ENCODE measurements at places on chromosomes 4 and X. TPM values are rescaled to one million over a fixed set of nuclear protein-coding genes. Genes with fewer than 3 reads are reported as not detected.

Gene FHL1
- 49.2 TPM for total RNA-seq

Gene RS1
- not detected for total RNA-seq

Gene C4orf36
- total RNA-seq, result 0.57 TPM

Gene PTPN13
- 0.33 TPM for total RNA-seq

Gene SPANXA2
- not detected for total RNA-seq

Gene HSFX4
- not detected for total RNA-seq

Gene N4BP2
- 9.7 TPM for total RNA-seq

Gene AP1S2
- 80.4 TPM for total RNA-seq

Gene G3BP2
- total RNA-seq, result 220 TPM

Gene GLRB
- total RNA-seq, result 4.2 TPM

Gene PITX2
- total RNA-seq, result 0.33 TPM

Gene RBMXL3
- total RNA-seq, result not detected

Gene SRPX2
- 39.4 TPM for total RNA-seq

Gene FRG2
- not detected for total RNA-seq

Gene GAGE12H
- not detected for total RNA-seq

Gene GPC3
- not detected for total RNA-seq

Gene KDR
- total RNA-seq, result 524 TPM

Gene UCP1
- total RNA-seq, result not detected

Gene FRAS1
- total RNA-seq, result 0.65 TPM

Gene MEPE
- not detected for total RNA-seq
